ENCODE measurements at places on chromosomes 5 and 9. TPM values are rescaled to one million over a fixed set of nuclear protein-coding genes. Genes with fewer than 3 reads are reported as not detected.

- H3K27me3 ChIP-seq = no peaks in the 10 kb centered on the region
- H3K4me3 ChIP-seq = no peak overlapping the region
- no peaks in the 10 kb centered on the region for H3K36me3 ChIP-seq
These were observed 40.3 kb upstream of the NAA35 start for GRCh38 chr9:85900504-85901201.

GRCh38 chr5:62948301-62948700 is 369.7 kb downstream of the LRRC70 start:
- no peak overlapping the region for H3K27ac ChIP-seq
- H3K4me3 ChIP-seq = no peak overlapping the region
- H3K36me3 ChIP-seq = no peaks in the 10 kb centered on the region
- no peak for DNase-seq
- H3K4me1 ChIP-seq = no peaks in the 10 kb centered on the region

GRCh38 chr5:109225716-109226625 is 183.8 kb downstream of the PJA2 start:
- no peaks in the 10 kb centered on the region for H3K36me3 ChIP-seq
- no peak for DNase-seq
- H3K4me3 ChIP-seq = no peak overlapping the region
- peaks cover 6% of the 10 kb centered on the region for H3K4me1 ChIP-seq
- no peaks in the 10 kb centered on the region for H3K27me3 ChIP-seq

SLC6A7 gene
- not detected for total RNA-seq

DNA sequence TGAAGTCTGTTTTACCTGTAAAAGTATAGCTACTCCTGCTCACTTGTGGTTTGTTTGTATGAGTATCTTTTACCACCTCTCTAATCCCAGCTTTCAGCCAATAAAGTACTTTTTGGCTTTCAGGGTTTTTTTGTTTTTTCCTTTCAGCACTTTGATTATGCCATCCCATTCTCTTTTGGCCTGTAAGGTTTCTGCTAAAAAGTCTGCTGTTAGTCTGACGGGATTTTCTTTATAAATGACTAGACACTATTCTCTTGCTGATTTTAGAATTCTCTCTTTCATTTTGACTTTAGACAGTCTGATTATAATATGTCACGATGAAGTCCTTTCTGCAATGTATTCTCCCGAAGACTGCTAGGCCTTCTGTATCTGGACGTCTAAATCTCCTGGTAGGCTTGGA is 37.2 kb downstream of the TEX10 start:
- no peak for DNase-seq
- no peak overlapping the region for H3K27ac ChIP-seq
- no peaks in the 10 kb centered on the region for H3K27me3 ChIP-seq
- no peaks in the 10 kb centered on the region for H3K4me1 ChIP-seq
- H3K4me3 ChIP-seq = no peak overlapping the region
- peaks cover 69% of the 10 kb centered on the region for H3K36me3 ChIP-seq

GRCh38 chr5:176579323-176579722 is 30.2 kb downstream of the CDHR2 start:
- no peak for DNase-seq
- no peaks in the 10 kb centered on the region for H3K4me1 ChIP-seq
- no peaks in the 10 kb centered on the region for H3K36me3 ChIP-seq
- no peak overlapping the region for H3K4me3 ChIP-seq
